SW 1271 (cell line): ENCODE measurements at places on chromosomes 1 and 21.

GRCh38 chr1:110647254-110647891 is 27.4 kb downstream of the KCNA3 start:
- DNase-seq: no peak

- no peak for DNase-seq
Measured at GRCh38 chr21:23887725-23888306, 1719.5 kb downstream of the MRPL39 start.

GRCh38 chr21:39763272-39763970 is 18.4 kb downstream of the IGSF5 start:
- no peak for DNase-seq

DNA sequence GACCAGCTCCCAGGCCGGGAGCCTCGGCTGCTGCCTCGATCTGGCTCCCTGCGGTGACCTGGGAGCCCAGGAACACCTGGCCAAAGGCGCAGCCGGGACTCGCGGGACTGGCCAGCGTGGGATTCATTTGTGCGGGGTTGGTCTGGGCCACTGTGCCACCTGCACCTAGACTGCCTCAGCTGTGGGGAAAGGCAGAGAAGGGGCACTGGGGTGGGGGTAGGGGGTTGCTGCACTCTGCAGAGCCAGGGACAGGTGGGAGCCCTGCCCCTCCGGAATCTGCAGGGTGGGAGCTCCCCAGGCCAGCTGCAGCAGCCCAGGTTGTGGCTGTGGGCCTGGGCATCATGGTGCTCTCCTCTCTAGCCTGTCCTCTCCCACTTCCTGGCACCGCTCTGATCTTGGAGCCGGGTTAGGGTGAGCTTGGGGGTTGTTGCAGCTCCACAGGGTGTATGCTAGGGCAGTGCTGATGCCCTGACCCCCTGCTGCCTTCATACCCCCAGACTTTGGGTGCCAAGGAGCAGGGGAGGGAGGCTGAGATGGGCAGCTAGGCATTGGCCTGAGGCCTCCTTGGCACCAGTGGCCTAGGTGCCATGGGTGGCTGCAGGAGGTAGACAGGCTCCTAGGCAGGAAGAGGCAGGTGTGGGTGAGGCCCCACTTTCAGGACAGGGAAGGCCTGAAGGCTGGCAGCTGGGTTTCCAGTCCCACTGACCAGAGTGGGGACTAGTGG is 57.5 kb upstream of the ETV3 start:
- no peak for DNase-seq

DNA sequence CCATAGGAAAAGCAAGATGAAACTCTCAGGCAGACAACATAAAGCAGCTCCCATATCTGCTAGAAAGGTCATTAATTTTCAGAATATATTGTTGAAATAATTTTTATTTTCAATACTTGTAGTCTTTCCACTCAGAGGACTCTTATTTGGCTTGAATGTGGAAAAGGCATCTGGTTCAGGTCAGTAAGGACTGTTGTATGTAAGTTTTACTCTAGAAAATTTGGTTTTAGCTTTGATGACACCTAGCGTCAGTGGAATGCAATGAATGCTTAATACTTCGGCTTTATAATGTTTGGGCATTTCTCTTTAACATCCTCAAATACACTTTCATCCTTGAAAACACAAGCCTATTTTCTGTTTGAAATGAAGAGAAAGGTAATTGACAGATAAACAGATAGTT is 63.3 kb downstream of the LRRC40 start:
- no peak for DNase-seq

- DNase-seq: no peak
Measured at GRCh38 chr21:42164064-42164789, 54.7 kb upstream of the ABCG1 start.
